Renal cortex interstitium (tissue), 15 donors: ENCODE measurements at places on chromosomes 1 and 21. TPM values are rescaled to one million over a fixed set of nuclear protein-coding genes. Genes with fewer than 3 reads are reported as not detected.

- DNase-seq = peak; percentile 7
Observed at GRCh38 chr1:196259316-196259715, 348.9 kb downstream of the KCNT2 start.

The ARID1A gene
- 100 TPM for polyA plus RNA-seq

- no peak for DNase-seq
Observed at GRCh38 chr1:165114022-165114888, 242.3 kb downstream of the LMX1A start.

The LRIF1 gene
- 14.9 TPM for polyA plus RNA-seq

The NBPF11 gene
- polyA plus RNA-seq = 29.8 TPM

The KLHL20 gene
- 21.4 TPM for polyA plus RNA-seq

DNA sequence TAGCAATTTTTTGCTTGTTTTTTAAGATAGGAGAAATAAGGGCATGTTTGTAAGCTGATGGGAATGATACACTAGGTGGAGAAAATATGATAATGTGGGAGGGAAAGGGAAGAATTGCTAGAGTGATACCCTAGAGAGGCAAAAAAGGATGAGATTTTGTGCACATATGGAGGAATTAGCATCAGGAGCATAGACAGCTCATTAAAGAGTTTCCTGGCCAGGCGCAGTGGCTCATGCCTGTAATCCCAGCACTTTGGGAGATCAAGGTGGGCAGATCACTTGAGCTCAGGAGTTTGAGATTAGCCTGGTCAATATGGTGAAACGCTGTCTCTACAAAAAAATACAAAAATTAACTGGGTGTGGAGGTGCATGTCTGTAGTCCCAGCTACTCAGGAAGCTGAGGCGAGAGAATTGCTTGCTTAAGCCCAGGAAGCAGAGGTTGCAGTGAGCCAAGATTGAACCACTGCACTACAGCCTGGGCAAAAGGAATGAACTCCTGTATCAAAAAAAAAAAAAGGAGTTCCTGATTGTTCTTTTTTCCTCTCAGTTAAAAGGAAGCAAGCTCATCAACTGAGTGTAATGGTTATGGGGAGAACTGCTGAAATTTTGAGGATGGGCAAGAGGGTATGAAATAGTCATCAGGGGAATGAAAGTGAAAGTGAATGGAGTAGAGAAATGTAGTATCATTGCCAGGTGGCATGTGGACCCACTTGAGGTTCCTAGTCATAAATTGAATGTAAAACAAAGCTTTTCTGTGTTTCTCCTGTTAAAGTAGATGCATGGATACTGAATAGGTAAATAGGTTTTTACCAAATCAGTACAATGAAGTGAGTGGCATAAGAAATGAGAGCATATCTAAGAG lies 35.5 kb downstream of the SH3GLB1 start:
- no peak for DNase-seq

The NAV1 gene
- 23.1 TPM for polyA plus RNA-seq

- no peak for DNase-seq
Observed at GRCh38 chr1:169495916-169496315, 10.2 kb upstream of the SLC19A2 start.

DNA sequence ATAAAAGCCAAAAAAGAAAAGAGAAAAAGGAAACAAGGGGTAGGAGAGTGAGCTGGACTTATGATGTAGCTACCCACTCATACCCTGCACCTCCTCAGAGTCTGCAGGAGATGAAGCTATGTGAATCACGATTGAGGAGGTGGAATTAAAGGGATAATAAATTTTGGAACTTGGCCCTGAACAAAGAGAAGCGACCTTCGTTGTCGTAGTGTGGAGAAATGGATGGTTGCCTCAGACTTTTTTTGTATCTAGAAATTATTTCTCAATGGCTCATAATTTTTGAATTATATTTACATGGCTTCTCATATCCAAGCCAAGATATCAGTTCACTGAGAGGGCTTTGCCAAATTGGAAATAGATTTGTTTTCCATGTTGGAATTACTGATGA lies 37.8 kb upstream of the SIPA1L2 start:
- DNase-seq = no peak

The SLFNL1 gene
- 0.97 TPM for polyA plus RNA-seq

The TUFT1 gene
- polyA plus RNA-seq = 11.4 TPM

- no peak for DNase-seq
Observed at GRCh38 chr1:246281639-246282038, 225.4 kb downstream of the SMYD3 start.
